Stromal cell of bone marrow (primary cell): ENCODE measurements at places on chromosomes 5 and 9.
A peak's percentile ranks its signal among the peaks of the same experiment; 100 is the strongest.

DNA sequence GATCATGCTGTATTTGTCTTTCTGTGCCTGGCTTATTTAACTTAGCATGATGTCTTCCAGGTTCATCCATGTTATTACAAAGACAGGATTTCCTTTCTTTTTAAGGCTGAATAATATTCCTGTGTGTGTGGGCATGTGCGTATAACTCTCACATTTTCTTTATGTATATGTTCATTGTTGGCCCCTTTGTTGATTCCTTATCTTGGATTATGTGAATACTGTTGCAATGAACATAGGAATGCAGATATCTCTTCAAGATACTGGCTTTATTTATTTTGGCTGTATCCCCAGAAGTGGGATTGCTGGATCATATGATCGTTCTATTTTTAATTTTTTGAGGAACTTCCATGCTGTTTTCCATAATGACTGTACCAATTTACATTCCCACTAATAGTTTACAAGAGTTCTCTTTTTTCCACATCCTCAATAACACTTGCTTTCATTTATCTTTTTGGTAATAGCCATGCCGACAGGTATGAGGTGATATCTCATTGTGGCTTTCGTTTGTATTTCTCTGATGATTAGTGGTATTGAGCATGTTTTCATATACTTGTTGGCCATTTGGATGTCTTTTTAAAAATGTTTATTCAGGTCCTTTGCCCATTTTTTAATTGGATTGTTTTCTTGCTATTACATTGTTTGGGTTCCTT is 38.0 kb downstream of the CREBRF start:
- DNase-seq: peak; percentile 40

GRCh38 chr5:123783421-123783820 is 271.4 kb downstream of the CSNK1G3 start:
- peak; percentile 4 for DNase-seq

DNA sequence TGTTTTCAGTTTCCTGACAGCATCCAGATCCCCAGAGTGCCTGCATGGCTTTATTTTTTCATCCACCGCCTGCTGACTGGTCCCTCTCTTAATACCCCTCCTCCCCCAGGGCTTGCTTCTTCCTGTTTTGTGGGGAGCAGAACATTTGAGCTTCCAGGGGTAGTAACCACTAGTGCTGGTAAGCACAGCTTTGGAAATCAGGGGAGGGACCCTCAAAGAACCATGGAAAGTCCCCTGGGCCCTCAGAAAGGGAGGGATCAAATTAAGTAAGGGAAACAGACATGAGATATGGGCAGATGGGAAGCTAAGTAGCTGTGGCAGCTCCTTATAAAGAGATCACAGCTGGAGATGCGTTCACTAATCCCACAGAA is 26.8 kb downstream of the GRIA1 start:
- DNase-seq: no peak

- DNase-seq: no peak
Observed at GRCh38 chr9:126612813-126613641, 701 bp upstream of the LMX1B start.

DNA sequence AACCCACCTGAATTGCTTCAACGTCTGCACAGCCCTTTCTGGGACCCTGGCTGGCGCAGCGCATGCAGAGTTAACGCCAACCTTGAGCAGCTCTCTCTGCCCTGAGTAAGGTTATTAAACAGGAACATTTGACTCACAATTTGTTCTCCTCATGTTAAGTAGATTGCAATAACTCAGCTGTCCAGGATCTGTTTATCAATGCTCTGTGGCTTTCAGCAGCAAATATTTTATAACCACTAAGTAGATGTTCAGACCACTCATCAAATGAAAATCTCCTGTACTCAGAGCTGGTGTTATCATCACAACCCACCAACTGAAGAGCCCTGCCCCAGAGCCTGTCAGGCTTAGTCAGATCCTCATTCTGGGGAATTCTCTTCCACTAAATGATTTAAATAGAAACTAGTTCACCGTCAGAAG is 403.0 kb downstream of the ZNF608 start:
- DNase-seq: peak; percentile 72

DNA sequence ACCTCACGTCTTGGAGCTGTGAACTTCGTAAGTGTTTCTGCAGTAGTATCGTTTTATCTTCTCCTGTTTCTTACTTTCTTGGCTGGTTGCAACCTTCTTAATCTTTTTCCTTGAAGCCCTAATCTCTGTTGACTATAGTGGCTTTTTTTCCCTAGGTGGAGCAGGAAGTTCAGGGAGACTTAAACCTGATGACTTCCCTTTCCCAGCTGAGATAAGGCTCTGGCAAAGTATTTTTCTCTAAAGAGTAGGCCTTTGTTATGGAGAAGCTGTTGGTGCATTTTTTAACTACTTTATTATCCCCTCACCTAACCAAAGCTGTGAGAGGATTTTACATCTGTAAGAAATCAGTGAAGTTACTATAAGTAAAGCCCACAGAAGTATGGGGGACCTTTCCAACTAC is 723.1 kb upstream of the RIOK2 start:
- DNase-seq: no peak

DNA sequence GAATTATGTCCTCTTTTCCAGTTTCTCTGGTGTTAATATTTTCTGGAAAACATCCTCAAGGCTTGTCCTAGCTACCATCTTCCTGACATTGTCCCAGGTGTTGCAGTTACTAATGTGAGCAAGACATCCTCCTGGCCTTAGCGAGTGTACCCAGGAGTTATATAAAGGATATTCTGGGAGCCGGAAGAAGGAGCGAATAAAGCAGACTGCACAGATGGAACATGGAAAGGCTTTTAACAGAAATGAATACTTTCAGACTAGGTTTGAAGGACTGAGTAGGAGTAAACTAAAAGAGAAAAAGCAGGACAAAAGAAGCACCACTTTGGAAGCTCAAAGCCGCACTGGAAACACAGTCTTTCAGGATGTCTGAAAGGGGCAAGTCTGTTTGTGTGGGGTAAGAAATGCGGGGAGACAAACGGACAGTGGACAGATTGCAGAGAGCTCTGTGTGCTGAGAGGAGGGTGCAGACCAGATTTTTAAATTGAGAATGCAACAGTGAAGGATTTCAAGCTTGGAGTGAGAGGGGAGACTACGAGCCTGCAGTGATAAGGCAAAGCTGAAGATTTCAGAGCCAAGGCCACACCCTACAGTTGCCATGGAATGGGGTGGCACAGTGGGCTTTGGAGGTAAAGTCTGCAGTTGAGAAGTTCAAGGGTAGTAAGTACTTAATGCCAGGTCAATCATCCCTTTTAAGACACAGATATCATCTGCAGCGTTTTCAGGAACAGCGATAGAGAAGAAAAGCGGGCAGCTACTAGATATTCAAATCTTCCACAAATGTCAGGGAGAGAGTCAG is 94.1 kb upstream of the TAF11L2 start:
- no peak for DNase-seq

GRCh38 chr9:137612741-137613142 is 6.1 kb upstream of the EHMT1 start:
- DNase-seq: no peak

DNA sequence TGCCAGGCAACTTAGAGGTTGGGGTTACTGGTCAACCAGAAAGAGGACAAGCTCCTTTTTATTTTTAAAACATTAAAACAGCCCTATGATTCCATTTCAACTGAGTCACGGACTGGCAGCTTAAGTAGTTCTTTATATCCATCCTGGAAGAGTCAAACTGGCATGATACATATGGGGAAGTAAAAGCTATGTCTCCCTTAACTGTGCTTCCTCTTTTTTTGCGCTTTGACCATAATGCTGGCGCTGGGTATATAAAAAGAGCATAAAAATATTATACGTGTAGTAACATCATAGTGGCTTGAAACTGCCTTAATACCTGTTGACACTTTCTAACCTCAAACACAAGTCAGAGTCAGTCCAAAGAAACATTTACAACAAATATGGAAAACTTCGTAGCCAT is 274.4 kb downstream of the CSNK1G3 start:
- DNase-seq: no peak

DNA sequence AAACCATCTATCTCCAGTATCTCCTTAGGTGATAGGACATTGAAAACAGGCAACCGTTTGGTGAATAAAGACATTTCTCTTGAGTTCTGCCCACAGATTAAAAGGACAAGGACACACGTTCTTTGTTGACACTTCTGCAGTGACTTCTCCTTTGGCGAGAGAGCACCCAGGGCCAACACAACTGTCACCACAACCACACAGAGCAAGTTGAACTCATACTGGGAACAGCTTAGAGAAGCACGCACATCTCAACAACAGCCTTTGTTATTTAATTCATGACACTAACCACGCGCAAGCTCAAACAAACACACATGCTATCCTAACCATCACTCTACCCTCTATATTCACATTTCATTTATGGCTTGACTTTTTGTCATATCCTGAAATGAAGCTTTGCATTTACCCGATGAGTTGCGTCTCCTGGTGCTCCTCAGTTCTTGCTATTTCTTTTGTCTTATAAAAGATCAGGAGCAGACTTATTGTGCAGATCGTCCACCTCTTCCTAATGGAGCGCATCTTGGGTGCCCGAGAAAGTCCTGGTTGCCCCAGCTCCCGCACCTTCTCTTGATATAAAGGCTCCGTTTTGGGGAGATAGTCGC is 543 bp downstream of the ST8SIA4 start:
- DNase-seq: no peak

DNA sequence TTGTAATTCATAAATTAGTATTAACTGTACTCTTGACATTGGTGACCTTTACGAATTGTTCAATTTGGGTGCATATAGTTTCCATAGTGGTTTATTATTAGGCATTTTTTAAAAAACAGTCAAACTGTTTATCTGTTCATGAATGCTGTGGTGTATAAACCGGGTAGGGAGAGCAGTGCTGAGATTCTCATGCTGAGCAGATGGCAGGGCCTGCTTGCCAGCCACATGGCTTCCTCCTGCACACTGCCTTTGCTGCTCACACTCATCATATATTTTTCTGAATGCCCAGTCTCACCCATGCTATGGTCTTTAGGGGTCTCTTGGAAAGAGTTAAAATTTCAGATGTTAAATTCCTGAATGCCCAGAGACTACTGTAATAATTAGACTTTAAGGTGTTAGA is 40.8 kb downstream of the NNT start:
- no peak for DNase-seq

GRCh38 chr9:123832858-123833650 is 96.9 kb downstream of the DENND1A start:
- DNase-seq: no peak

- no peak for DNase-seq
Observed at GRCh38 chr5:41266377-41266776, 53.0 kb upstream of the C6 start.

- no peak for DNase-seq
Observed at GRCh38 chr5:132182359-132183040, 45.2 kb downstream of the P4HA2 start.

- DNase-seq: no peak
Observed at GRCh38 chr5:74109344-74109743, 483.3 kb downstream of the ARHGEF28 start.

- no peak for DNase-seq
Observed at GRCh38 chr9:13876741-13877140, 437.2 kb downstream of the NFIB start.

DNA sequence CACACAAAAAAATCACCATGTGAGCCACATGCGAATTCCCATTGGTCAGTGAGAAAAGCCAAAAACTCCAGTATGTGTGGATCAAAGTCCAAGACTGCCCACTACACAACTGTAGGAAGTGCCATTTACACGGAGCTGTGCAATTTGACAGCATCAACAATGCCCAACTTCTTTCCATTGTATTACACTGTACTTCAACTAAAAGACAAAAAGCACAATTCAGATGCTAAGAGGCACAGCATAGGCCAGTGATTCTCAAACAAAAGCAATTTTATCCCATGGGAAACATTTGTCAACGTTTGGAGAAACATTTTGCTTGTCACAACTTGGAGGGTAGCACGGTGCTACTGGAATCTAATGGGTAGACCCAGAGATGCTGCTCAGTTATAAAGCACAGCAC is 39.8 kb downstream of the IARS1 start:
- no peak for DNase-seq

DNA sequence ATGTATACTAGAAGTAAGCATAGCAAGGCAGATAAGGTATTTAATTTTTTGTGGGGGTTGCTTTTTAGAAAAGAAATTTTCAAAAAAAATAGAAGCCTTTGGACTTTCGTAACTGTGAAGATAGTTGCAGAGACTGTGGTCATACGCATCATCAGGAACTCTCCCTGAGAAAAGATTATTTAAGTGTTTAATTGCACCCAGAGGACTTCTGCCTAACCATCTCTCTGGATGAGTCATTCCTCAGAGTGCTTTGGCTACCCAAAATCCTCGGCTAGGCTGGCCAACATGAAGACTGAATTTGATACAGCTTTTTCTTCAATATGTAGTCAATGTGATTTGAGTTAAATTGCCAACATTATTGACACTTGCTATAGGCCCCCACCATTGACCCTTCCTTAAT is 296.4 kb downstream of the TLR4 start:
- peak; percentile 50 for DNase-seq

DNA sequence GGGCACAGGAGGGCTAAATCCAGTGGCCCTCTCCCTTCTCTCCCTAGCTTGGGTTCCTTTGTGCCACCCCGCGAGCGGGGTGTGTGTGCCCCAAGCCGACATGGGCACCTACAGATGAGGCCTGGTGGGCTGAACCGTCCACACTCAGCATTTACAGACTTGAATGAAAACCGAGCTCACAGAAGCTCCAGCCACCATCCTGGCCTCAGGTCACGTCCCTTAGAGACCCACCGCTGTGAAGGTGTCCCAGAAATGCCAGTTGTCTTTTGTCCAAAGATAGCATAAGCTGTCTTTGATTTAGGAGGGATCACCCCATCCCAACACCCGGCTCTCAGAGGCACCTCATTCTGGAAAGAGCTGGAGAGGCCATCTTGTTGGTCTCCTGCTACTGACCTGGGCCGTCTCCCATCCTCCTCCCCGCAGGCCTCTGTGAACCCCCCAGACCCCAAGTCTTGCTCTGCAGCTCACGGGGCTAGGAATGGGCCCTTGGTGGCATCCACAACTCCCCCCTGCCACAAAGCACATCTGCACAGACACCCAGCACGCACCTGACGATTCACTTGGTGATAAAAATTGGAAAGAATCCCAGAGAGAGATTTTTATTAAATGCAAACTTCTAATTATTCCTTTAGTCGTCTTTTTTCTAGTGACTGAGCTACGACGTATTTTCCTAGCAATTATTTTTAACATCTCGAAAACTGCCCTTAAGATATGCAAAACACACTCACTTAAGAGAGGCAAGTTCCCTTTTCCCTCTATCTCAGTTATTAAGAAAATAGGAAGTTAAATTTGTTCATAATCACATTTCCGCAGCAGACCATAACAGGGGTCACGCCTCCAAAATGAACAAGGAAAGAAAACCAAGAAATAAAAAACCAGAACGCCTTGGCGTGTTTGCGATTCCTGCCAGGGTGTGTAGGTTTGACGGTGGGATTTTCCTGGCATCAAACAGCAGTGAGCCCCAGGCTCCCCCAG is 80.5 kb upstream of the LMX1B start:
- DNase-seq: no peak

GRCh38 chr9:121707477-121708424 is 56.3 kb downstream of the DAB2IP start:
- no peak for DNase-seq

DNA sequence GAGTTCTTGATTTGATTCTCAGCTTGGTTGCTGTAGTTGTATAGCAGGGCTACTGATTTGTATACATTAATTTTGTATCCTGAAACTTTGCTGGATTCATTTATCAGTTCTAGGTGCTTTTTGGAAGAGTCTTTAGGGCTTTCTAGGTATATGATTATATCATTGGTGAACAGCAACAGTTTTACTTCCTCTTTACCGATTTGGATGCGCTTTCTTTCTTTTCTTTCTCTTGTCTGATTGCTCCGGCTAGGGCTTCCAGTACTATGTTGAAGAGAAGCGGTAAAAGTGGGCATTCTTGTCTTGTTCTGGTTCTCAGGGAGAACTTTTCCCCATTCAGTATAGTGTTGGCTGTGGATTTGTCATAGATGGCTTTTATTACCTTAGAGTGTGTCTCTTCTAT is 158.9 kb downstream of the SAXO1 start:
- DNase-seq: no peak

GRCh38 chr5:128857076-128857677 is 108.1 kb upstream of the SLC27A6 start:
- peak; percentile 13 for DNase-seq
